NCI-H82 (cell line): ENCODE measurements at places on chromosomes 3 and 15.

DNA sequence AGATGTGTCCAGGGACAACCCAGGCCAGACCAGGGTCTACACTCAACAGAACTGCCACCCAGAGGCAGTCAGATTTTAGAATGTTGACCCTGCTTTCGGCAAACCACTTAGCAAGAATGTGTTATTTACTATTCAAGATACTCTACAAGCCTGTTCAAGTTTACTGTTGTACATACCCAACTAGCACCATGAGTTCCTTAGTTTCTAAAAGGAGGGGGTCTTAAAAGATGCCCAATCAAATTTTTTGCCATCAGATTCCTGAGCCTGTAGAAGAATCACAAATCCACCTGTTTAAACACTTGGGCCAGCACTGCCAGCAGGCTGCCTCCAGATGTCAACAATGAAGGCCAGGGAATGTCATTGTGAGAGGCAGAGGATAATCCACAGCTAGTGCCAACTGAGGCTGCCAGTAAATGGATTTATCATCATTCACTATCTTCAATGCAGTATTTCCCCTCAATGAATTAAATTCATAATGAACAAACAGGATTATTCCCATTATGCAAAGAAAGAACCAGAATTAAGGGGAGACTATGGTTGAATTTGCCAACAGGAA lies 43.5 kb upstream of the SNRPA1 start:
- DNase-seq, result peak; percentile 71

GRCh38 chr3:99499235-99500158 lies 138.9 kb upstream of the COL8A1 start:
- DNase-seq, result peak; percentile 62

DNA sequence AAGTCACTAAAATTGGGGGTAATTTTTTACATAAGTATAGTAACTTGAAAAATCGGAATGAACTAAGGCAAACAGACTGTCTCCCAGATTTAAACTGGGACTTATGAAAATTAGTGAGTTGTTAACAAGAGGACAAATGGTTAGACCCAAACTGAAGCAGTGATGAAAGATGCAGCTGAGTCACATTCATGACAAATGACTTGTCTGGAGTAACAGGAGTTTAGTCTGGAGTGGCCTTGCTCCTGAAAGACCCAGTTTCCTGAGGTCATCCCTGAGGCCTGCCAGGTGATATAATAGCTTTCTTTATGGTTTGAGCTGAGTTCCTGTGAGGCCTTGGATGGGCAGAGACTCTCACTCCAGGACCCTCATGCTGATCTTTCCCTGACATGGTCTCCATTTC lies 9.6 kb upstream of the CTDSPL start:
- no peak for DNase-seq

DNA sequence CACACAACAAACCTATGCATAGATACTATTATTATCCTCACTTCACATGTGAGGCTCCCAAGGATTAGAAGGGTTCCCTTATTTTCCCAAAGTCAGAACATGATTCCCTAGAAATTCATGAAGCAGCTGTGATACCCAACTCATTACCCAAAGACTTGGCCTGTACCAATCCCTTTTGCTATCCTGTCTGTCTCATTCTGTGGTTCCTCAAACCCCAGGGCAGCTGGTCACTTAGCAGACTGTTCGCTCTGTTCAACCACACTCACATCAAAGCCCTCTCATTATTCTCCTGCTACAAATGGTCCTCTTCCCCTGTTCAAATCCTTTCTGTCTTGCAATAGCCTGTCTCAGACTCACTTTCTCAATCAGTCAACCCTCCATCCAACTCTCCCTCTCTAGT lies 154.3 kb upstream of the TRIM42 start:
- no peak for DNase-seq

GRCh38 chr15:48602358-48603122 lies 43.0 kb downstream of the FBN1 start:
- DNase-seq, result no peak
